ENCODE measurements at places on chromosomes 5 and 9.

- DNase-seq: no peak
These were observed 108.7 kb upstream of the EFNA5 start for GRCh38 chr5:107779437-107779836.

DNA sequence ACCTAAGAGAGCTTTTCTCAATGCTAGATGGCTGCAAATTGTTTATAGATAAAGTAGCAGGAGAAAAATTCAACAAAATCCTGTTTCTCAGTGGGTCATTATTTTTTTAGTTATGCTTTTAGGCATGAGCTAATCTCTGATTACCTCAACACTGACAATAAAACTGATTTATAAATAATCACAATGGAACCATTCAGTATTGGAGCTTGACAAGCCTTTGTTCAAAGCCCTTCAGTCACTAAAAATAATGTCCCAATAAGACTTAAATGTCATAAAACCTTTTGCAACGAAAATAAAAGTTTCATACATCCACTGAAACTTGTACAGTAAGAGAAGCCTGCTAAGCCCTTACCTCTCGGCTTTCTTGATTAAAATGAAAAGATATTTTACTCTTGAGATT, 27.2 kb downstream of the PTPDC1 start:
- DNase-seq: no peak

DNA sequence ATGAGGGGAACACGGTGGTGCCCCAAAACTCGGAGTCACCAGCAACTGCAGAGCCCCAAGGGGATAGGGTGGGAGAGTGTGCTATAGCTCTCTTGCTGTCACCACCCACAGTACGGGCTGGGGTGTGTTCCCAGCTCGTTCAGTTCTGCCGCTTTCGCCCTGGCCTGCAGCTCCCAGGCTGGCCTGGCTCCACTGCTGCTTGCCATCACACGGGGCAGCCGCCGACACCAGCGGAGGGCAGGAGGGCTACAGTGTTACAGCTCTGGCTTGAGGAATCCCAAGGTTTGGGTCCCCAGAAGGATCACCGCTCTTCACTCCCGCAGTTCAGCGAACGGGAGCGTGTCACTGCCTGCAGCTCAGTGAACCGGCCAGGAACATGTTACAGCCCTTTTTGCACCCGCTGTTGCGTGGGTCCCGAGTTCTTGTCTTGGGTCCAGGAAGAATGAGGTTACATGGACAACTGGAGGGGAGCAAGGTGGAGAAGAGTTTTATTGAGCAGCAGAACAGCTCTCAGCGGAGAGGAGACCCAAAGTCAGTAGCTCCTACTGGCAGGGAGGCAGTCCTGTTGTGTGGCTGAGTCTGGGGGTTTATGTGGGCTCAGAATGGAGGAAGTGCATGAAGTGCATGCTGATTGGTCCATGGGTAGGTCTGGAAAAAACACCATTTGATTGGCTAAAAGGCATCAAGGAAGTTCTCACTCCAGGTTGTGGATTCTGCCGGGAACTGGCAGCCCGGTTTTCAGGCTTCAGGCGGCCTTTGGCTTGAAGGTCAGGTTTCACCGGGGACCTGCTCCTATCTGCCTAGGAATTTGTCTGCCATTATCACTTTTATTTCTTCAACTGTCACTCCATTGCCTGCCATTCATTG, 113.4 kb downstream of the EHMT1 start:
- no peak for DNase-seq

DNA sequence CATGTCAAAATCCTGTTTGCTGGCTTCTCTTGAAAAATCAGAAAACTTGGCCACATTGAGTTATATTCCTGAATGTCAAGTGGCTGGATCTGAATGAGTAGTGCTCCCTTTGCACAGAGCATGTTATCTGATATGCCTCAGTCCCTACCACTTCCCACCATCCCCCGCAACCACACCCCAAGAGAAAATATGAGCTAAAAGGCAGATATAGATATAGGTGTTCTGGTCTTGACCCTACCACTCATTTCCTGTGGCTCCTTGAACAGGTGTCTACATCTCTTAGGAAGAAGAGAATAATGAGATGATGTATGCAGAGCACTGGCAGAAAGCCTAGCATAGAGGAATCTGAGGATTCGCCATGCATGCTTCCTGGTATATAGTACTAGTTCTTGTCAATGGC, 6.6 kb upstream of the CYSTM1 start:
- DNase-seq: no peak

- no peak for DNase-seq
These were observed 96.5 kb upstream of the ADRA1B start for GRCh38 chr5:159819591-159820411.

DNA sequence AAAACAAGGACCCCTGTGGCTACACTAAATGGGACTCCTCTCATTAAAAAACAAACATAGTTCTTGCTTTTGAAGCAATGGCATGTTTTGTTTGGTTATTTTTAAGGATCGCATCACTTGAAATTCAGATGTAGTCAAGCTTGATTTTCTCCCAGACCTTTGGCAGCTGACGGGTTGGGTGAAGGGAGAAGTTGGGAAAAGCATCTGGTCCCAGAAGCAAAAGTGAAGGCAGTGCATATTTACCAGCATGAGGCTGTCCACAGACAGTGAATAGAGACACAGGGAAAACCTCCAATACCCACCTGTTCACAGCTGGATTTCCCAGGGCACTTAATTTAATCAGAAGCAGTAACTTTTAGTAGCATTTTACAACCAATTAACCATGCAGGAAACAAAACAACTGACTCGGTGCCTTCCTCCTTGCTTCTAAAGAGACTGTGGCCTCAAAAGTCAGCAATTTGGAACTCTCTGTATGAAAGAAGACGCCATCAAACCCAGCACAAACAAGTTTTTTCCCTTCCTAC, 245.4 kb downstream of the EBF1 start:
- no peak for DNase-seq

Measured in fibroblast of skin of left biceps (primary cell).